Cortex of kidney (tissue), 1 donor: ENCODE measurements at places on chromosomes 5 and 9.

DNA sequence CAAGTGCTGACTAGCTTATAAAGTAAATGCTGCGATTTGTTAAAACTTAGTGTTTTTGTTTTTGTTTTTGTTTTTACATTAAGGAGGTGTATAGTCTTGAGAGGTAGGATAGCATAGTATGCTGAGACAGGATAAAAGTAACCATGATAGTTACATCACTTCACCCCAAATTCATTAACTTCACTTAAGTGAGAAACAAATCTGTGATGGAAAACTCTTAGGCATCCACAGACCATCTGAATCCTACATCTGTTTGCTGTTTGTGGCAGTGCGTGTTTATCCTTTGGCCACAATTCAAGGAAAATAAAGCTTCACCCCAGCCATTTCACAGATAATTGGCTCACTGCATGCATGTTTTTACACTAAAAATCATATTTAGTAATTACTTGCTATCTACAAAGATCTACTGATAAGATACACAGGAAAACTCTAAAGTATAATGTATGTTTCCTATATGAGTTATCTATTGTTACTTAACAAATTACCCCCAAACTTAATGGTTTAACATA is 82.0 kb downstream of the ZNF622 start:
- DNase-seq, result no peak

- no peak for DNase-seq
These were observed 787.3 kb upstream of the WWC1 start for GRCh38 chr5:167503926-167504720.

- DNase-seq, result no peak
These were observed 124.4 kb upstream of the ABCA1 start for GRCh38 chr9:105052346-105052745.

GRCh38 chr5:75040973-75041372 is 11.4 kb downstream of the GCNT4 start:
- DNase-seq, result no peak

GRCh38 chr5:119287547-119288111 is 68.2 kb upstream of the TNFAIP8 start:
- no peak for DNase-seq

GRCh38 chr9:132543960-132544359 is 38.4 kb upstream of the BARHL1 start:
- DNase-seq, result no peak
